ENCODE measurements at places on chromosomes 5 and 9. TPM values are rescaled to one million over a fixed set of nuclear protein-coding genes. Genes with fewer than 3 reads are reported as not detected.

ZFP2 gene
- 1.2 TPM for total RNA-seq

TTLL11 gene
- 9.8 TPM for total RNA-seq

CAAP1 gene
- total RNA-seq, result 12.9 TPM

SLC36A2 gene
- total RNA-seq, result not detected

DNA sequence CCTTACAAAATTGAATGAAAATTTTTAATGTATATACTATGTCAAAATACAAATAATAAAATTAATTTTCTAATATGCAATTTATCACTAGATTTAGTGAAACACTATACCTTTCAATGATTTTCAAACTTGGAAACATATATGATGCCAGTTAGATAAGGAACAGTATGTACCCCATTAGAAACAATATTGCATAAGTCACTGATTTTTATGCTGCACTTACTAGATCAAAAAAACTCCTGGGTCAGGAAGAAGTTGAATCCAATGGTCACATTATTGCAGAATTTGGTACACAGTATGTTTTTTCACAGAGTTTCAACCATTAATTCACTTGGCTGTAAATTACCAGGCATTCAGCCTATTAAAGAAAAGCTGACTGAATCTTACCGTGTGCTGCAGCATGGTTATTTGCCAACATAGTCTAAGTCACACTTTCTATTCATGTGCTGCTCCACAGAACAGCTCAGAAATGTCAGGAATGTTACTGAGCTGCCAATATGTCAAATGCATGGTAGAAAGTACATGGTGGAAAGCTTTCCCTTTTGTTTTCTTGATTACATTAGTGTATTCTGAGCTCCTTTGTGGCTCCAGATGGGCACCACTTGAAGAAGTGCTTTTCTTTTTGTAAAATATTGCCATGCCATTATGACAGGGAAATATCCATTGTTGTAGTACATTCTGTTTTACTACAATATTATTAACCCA is 9.9 kb upstream of the PRR16 start:
- no peaks in the 10 kb centered on the region for H3K4me1 ChIP-seq
- no peak overlapping the region for H3K4me3 ChIP-seq
- no peak for DNase-seq
- no peak overlapping the region for H3K27ac ChIP-seq
- H3K36me3 ChIP-seq, result no peaks in the 10 kb centered on the region

- no peaks in the 10 kb centered on the region for H3K4me1 ChIP-seq
- no peak overlapping the region for H3K27ac ChIP-seq
- DNase-seq, result no peak
- no peak overlapping the region for H3K4me3 ChIP-seq
- H3K27me3 ChIP-seq, result no peaks in the 10 kb centered on the region
Measured at GRCh38 chr9:13629067-13629466, 349.6 kb upstream of the MPDZ start.

DNA sequence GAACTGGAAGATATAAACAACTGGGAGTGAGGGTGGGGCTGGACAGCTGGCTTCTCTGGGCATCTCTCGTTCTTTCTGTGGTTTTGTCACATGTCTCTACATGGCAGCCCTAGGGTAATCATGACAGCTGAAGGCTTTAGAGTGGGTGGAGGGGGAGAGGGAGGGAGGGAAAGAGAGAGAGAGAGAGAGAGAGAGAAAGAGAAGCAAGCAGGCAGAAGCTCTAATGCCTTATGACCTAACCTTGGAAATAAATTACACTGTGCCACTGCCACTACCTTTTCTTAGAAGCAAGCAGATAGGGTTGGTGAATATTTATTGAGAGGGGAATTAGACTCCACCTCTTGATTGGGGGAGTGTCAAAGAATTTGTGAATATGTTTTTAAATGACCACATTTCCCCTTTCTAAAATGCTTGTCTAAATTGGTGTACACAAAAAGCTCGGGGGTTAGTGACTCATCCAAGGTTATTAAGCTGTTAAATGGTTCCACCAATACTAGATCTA is 2.6 kb upstream of the DAPK1 start:
- DNase-seq, result no peak
- no peak overlapping the region for H3K4me3 ChIP-seq
- H3K27me3 ChIP-seq, result no peaks in the 10 kb centered on the region
- H3K27ac ChIP-seq, result no peak overlapping the region

DNA sequence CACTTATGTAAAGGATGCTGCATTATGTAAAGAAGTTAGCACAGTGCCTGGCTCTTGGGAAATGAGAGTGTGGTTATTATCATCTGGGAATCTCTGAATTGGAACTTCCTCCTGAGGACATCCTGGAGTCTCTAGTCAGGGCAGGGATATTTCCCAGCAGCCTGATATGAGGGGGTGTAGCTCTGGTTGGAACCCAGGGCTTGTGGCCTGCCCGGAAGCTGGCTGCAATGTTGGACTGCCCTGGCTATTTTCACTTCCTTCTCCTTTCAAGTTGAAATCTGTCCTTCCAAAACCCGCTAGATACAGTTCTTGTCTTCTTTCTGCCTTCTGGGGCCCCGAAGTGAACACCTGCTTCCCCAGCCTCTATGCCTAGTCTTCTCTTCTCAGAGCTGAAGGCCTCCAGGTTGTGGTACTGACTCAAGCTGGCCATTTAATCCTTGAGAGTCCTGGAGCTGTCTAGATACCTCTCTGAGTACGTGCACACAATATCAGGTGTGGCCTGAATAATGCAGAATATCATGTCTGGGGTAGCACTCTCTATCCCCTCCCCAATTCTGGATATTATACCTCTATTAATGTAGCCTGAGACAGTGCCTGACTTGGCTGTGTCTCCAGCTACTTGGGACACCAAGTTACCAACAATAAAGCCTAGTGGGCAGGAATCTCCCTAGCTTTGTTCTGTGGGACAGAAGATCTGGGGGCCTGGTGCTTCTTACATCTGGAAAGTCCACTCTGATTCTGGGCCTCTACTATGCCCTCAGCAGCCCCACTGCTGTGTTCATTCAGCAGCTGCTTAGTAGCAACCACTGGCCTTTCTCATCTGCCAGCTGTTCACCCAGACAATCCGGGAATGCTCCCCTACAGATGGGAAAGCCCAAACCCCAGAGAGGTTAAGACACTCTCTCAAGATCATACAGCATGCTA is 45.0 kb downstream of the SLC6A7 start:
- H3K36me3 ChIP-seq, result no peaks in the 10 kb centered on the region
- DNase-seq, result peak; percentile 36
- H3K27me3 ChIP-seq, result no peaks in the 10 kb centered on the region
- no peak overlapping the region for H3K4me3 ChIP-seq

DNA sequence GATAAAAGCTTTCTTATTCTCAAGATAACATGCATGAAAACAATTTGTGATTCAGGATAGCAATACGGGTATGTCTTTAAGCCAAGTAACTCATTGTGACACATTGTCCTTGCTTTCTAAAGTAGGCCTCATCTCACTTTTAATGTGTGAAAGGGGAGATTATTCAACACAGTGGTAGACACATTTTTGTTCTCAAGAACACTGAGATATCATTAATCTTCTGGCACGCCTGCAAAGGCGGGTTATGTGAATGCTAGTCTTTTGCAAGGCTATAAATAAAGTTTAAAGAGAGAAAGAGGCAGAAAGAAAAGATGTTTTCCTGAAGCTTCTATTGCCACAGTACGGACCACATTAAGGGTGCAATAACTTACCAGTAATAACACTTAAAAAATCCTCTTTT is 181.8 kb upstream of the MEF2C start:
- no peaks in the 10 kb centered on the region for H3K4me1 ChIP-seq
- H3K27me3 ChIP-seq, result no peaks in the 10 kb centered on the region
- no peak for DNase-seq
- no peak overlapping the region for H3K4me3 ChIP-seq
- H3K36me3 ChIP-seq, result no peaks in the 10 kb centered on the region
- H3K27ac ChIP-seq, result no peak overlapping the region

DNA sequence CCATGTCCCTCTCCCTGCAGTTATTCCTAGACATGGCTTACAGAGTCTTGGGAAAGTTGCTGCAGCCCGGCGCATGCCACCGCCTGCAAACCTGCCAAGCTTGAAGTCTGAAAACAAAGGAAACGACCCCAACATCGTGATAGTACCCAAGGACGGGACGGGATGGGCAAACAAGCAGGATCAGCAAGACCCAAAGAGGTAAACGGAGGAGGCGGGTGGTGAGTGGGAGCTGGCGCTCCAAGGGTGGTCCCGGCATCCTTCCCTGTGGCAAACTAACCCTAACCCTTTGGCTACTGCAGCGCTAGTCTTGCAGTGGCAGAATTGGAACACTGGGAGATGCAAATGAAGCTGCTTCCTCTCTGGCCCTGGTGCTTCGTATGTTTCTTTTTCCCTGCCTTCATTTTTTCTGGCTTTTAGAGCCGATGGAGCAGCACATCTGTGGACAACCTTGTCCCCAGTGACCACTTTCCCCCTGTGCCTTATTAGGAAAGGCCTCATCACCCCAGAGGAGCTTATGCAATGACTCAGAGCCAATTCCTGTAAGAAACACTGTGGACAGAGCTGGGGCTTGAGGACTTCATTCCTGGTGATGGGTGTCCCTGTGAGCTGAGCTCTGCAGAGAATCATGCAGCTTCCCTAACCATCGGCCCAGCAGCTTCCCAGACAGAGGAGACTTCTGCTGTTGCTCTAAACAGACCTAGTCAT is 38.9 kb downstream of the PRRC2B start:
- peak overlapping the region; percentile 35 for H3K27ac ChIP-seq
- H3K27me3 ChIP-seq, result no peaks in the 10 kb centered on the region
- peaks cover 69% of the 10 kb centered on the region for H3K36me3 ChIP-seq
- H3K4me3 ChIP-seq, result no peak overlapping the region
- no peak for DNase-seq
- peaks cover 30% of the 10 kb centered on the region for H3K4me1 ChIP-seq

- no peaks in the 10 kb centered on the region for H3K36me3 ChIP-seq
- no peak overlapping the region for H3K4me3 ChIP-seq
- H3K27me3 ChIP-seq, result no peaks in the 10 kb centered on the region
- H3K27ac ChIP-seq, result no peak overlapping the region
- H3K4me1 ChIP-seq, result no peaks in the 10 kb centered on the region
- DNase-seq, result no peak
Measured at GRCh38 chr5:26666371-26666770, 372.0 kb downstream of the CDH9 start.

- no peaks in the 10 kb centered on the region for H3K4me1 ChIP-seq
- H3K4me3 ChIP-seq, result no peak overlapping the region
- H3K36me3 ChIP-seq, result no peaks in the 10 kb centered on the region
- no peak overlapping the region for H3K27ac ChIP-seq
Measured at GRCh38 chr5:96404191-96404867, 28.7 kb downstream of the PCSK1 start.

GRCh38 chr9:113177251-113177650 is 26.4 kb downstream of the SLC31A2 start:
- H3K4me1 ChIP-seq, result peaks cover 6% of the 10 kb centered on the region
- no peak for DNase-seq
- H3K27me3 ChIP-seq, result no peaks in the 10 kb centered on the region
- peaks cover 96% of the 10 kb centered on the region for H3K36me3 ChIP-seq
- no peak overlapping the region for H3K4me3 ChIP-seq
- no peak overlapping the region for H3K27ac ChIP-seq

DNA sequence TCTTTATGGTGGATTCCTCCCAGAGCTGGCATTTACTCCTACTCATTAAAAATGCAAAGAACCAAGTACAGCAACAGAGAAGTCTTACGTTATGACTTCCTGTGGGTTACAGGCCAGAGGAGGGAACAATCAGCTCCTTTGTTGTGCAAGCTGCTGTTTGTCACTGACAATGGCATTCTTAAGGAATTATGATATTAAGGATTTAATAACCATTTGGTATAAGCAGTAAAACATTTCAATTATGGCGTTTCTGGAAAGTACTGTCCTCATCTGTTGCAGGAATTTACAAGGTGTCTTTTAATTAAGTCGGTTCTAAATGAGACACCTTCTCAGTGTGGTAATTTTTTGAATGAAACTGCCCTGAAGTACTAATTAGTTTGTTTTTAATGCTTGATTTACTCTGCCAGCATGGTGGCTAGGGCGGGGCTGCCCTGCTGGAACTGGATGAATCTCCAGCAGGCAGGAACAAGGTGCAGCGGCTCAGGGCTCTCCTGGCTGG is 49.1 kb upstream of the VDAC1 start:
- H3K27me3 ChIP-seq, result no peaks in the 10 kb centered on the region
- DNase-seq, result no peak
- no peak overlapping the region for H3K27ac ChIP-seq
- no peaks in the 10 kb centered on the region for H3K36me3 ChIP-seq

DNA sequence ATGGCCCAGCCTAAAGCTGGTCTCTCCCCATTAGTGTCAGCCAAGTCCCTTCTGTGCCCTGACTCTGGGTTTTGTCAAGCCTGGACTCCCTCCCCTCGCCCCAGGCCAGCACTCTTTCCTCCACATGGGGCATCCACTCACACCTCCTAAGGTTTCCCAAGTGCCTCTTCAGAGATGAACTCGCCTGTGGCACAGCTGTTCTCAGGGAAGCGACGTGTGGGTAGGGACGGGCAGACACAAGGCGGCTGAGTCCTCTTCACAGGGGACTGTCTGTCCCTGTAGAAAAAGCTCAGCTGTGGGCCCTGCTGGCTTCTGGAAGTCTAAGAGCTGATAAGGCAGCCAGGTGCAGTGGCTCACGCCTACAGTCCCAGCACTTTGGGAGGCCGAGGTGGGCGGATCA is 78.5 kb downstream of the CACNA1B start:
- H3K36me3 ChIP-seq, result no peaks in the 10 kb centered on the region
- no peak overlapping the region for H3K27ac ChIP-seq
- H3K4me1 ChIP-seq, result no peaks in the 10 kb centered on the region
- H3K27me3 ChIP-seq, result peaks cover 27% of the 10 kb centered on the region
- no peak overlapping the region for H3K4me3 ChIP-seq

All from left lung (tissue), 14 donors.